Right hindlimb (tissue), 1 donor: ENCODE measurements at places on chromosomes 3 and 15.
A peak's percentile ranks its signal among the peaks of the same experiment; 100 is the strongest.

DNA sequence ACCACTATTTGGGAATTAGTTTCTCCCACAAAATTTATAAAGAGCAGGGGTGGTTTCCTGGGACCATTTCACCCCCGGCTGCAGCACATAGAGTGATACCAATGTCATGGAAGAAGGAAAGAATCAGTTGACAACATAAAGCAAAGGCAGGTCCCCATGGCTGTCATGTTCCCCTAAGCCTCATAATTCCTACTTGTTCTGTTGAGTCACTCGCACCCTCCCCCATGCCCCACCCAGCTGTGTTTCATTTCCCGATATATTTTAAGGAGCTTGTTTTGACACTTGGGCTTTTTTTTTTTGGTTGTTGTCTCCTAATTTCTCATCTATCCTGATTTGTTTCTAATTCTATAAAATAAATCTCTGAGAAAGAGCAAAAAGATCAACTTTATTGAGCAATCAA is 24.9 kb downstream of the ERC2 start:
- DNase-seq, result no peak

- DNase-seq, result no peak
Measured at GRCh38 chr3:142647856-142648255, 51.7 kb downstream of the PLS1 start.

GRCh38 chr15:91711384-91712033 is 142.0 kb upstream of the SLCO3A1 start:
- no peak for DNase-seq

GRCh38 chr15:64622410-64623260 is 152.8 kb downstream of the RBPMS2 start:
- no peak for DNase-seq

DNA sequence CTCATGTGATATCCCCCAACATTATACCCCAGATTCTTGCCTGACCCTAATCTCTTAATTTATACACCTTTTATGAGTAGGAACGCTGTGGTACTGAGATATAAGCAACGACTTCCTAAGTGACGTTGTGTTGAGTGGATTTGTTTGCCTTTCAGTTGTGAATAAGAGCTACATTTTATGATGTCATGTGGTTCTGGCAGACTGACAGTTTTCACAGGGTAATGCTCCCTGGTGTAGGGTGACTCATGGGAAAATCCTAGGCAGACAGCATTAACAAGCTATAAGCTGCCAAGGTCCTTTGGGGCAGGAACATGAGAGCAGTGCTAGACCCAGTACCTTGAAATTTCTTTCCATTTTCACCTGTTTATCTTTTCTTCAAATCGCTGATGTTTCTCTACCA is 11.2 kb downstream of the C3orf52 start:
- DNase-seq, result no peak

DNA sequence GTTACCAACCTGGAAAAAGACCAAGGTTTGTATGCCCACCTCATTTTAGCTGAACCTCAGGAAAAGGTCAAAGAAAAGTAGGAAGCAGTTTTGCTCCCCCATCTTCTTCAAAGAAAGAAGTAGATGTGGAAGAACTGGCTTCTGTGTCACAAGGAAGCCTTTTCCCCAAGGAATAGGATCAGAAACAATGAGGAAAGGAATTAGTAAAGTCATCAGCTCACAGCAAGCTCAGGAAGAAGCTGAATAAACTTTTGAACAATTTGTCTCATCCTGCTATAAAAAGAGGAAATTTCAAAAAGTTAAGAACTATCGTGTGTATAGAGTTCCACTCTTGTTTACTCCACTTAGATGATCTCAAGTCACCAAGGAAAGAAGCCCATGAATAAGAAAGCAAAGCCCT is 174.2 kb downstream of the PDE8A start:
- DNase-seq, result no peak

GRCh38 chr15:56042982-56043980 is 49.9 kb upstream of the NEDD4 start:
- no peak for DNase-seq

DNA sequence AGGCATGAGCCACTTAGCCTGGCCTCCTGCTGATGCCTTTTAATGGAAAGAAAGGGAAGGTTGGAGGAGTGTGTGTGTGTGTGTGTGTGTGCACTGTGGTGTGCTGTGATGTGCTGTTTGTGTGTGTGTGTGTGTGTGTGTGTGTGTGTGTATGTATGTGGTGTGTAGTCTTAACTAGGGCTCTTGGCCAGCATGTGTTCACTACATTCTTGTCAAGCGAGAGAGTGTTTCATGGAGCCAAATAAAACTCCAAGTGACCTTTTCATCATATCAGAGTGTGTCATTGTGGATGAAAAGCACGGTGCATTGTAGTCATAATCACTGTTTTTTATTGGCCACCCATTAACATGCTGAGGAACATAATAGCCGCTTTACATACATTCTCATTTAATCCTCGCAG is 30.8 kb upstream of the BHLHE40 start:
- no peak for DNase-seq

DNA sequence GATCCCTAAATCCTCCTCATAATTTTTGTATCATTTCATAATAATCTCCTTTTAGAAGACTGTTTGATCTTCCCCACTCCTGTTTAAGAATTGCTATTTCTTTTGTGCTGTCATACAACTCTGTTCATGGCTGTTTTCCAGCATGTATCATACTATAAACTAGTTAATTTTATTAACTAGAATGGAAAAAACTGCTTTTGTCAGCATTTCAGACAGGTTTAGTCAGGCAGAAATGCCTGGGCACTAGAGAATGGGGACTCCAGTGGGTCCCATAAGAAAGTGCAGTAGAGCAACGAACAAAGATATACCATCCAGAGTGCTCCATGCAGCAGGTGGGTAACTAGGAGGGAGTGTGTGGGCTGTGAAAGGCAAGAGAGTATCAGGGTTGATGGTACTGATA is 523.9 kb downstream of the PLOD2 start:
- no peak for DNase-seq

GRCh38 chr3:172461530-172462138 is 13.4 kb upstream of the GHSR start:
- no peak for DNase-seq

- no peak for DNase-seq
Measured at GRCh38 chr3:126982126-126982470, 817 bp upstream of the PLXNA1 start.

GRCh38 chr15:69691307-69692015 is 238.8 kb downstream of the RPLP1 start:
- no peak for DNase-seq

GRCh38 chr15:63246691-63247469 is 30.5 kb upstream of the APH1B start:
- DNase-seq, result no peak

GRCh38 chr3:135249186-135249585 is 454.1 kb downstream of the EPHB1 start:
- DNase-seq, result no peak

GRCh38 chr3:10977892-10978510 is 14.5 kb upstream of the SLC6A1 start:
- no peak for DNase-seq

DNA sequence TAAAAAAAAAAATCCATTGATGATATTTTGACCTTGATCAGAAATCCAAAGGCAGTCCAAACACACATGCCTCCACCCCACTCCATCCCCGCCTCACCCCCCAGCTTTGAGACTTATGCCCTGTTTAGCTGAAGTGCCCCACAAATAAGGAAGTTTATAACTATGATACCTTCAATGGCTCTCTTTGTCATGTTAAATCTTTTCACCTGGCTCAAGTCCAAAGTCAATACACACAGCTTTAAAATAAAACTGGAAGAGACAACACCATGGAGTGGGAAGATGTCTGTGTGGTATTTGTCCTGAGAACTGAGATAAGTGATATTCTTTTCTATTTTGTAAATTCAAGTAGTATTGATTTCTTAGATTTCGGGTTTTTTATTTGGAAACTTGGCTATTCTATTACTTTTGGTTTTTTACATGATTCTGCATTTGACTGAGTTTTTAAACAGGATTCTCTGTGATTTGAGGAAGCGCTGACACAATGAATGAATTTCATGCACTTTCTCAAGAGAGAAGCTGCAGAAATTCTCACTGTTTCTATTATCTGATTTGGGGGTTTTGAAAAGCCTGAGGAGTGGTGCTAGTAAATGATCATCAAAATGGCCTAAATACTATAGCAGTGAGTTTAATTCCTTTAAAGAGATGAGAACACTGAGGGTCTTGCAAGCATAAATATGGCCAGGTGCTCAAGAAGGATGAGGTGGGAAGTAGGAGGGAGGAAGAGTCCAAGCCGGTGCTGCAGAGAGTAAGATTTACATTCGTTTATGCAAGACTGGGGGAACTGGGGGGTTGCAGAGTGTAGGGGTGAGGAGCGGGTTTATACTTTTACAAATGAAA is 5.2 kb downstream of the FOXB1 start:
- no peak for DNase-seq

DNA sequence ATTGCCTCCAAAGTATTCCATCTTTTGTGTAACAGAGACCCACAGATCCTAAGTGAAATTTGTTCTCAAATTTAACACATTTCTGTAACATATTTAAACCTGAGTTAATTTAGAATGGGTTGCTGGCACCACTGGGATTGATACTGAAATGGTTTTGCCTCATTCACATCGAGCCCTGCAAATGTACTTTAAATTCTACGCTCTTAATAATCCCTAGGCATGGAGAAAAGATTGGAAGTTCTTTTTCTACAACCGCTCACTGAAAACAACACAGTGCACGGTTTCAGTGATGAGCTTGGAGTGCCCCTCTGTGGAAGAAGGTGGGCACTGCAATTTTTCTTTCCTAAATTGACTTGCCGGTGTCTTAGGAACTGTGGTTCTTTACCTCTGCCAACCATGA is 109.9 kb upstream of the ATP11B start:
- peak; percentile 81 for DNase-seq

DNA sequence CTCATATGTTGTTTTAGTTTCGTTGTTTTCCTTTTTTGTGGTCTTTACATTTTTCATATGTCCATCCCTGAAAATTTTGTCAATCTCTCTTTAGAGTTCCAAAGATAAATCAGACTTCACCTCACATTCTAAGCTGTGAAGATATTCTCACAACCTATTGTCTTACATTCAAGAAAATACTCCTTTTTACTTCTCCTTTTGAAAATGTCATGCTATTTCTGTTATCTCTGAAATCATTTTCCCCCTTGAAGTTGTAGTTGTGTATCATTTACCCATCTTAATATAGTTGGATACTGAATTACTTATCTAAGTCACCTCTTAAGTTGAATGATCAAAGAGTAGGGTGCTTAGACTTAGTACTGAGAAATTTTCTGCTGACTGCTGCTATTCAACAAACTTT is 74.3 kb downstream of the DCUN1D1 start:
- DNase-seq, result no peak

- no peak for DNase-seq
Measured at GRCh38 chr3:152550284-152550683, 281.6 kb downstream of the MBNL1 start.

- DNase-seq, result no peak
Measured at GRCh38 chr3:68984011-68984530, 29.4 kb downstream of the EOGT start.

DNA sequence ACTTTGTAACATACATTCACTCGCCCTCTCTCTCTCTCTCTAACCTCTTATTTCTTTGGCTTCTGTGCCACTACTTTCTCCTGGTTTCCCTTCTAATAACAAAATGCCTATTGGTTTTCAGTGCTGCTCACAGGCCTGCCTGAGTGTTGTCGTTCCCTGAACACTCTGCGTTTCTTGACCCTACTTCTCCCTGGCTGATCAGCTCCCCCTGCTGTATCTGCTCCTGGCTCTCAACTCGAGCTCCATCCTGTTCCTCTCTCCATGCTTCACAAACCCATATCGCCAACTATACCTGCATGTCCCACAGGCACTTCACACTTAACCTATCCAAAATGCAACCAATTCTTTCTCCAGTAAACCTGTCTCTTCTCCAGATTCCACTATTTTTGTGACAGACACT is 111.4 kb downstream of the OPA1 start:
- DNase-seq, result no peak

DNA sequence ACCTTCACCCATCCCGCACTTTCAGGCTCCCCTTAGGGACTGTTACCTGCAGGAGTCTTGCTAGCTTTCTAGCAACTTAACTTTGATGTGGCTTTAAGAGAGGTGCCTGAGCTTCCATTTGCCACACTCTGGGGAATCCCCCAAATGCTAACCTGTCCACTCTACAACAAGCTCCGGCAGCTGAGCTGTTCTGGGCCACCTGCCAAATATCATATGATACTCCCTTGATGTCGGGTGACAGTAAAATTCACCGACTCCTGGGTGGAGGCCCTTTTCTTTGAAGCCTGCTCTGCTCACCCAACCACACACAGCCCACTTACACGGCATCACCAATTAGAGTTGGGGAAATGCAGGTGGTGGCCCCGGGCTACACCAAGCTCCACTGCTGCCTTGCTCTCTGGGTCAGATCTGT is 38.0 kb upstream of the XCR1 start:
- DNase-seq, result no peak

DNA sequence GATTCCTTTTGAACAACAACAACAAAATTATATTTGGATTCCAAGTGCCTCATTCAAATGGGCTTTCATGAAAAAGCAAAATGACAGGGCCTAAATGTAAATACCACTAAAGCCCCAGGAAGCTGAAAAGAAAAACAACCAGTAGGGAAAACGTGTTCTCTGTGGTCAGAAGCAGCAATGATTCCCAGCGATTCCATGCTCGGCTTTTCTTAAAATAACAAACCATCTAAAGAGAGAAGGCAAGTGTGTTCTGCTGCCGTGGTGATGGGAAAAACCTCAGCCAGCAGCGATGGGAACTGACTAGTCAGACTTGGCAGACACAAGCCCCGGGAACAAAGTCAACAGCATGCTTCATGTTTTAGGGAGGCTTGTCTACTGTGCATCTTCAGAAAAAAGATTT is 153.6 kb downstream of the TNIK start:
- peak; percentile 84 for DNase-seq

DNA sequence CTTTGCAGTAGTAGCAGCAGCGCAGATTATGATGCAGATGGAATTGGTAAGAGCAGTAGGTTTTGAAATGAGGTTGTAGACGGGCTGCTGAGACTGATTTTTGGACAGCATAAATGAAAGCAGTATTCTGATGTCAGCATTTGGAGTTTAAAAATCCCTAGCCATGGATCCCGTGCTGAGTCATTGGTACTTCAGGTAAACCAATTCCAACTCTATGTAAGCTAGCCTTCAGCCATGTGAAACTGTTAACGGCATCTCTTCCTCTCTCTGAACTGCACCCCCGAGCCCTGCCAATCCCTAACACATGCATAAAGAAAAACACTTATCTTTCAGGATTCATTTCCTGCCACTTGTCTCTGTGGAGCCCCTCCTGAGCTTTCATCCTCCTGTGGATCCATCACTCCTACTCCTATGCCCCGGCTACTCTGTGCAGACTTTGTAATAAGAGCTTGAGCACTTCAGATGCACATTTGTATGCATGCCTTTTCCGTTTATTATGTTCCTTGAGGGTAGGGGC is 119.0 kb downstream of the AKAP13 start:
- no peak for DNase-seq
